ENCODE measurements at places on chromosomes 5 and 9.

DNA sequence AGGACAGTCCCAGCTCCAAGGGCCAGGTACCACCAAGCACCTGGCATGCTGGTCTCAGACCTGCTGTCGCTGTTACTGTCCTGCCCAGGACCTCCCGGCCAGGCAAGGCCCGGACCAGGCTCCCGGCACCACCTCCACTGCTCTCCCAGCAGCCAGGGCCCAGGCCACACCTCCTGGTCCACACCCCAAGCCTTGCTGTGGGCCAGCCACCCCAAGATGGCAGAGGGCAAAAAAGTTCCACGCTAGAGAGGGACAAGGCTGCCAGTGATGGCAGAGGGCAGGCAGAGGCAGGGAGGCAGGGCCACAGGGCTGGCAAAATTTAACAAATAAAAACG is 1.1 kb downstream of the DNLZ start:
- DNase-seq = no peak

GRCh38 chr5:44384816-44385215 is 4.4 kb downstream of the FGF10 start:
- DNase-seq = no peak

DNA sequence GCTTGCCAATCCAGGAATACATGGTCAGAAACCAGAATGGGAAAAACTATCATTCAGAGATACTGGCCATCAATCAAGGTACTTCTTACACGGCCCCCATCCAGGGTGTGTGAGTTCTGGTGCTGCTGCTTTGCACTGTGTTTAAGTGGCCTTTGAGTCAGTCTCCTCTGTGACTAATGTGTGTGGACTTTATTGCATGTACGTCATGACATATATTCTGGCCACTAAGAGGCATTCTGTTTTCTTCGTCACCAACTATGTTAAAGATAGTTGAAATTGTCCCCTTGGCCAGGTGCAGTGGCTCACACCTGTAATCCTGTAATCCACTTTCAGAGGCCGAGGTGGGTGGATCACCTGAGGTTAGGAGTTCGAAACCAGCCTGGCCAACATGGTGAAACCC is 8.5 kb downstream of the EXOSC3 start:
- DNase-seq = no peak

DNA sequence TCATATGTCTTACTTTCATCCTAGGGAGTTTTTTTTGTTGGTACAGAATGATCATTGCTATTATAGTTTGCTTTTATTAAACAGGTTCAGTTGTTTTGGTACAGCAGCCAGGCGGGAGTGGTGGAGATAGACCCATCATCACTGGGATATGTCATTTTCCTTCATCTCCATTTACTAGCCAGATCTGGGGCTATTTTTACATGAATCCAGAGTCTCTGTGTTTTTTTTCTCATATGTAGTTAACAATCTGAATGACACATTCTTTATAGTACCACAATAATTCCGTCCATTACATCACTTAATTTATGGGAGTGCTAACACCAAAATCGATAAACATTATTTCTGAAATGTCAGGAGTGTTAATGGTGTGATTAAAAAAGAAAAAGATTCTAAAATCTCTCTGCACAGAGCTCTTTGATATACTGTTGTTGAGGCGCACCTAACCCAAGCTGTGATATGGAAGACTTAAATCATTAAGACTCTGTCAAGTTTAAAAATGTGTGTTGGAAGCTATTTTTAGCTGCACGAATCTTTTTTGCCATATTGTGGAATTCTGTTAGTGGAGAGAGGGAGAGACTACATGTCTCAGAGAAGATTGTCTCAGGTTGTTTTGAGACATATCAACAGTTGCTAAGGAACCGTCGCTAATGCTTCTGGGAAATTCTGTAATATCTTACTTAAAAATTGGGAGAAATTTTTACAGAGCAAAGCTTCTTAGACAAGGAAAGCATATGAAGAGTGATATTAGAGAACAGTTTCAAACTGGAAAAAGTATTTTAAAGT is 59.6 kb downstream of the RPS23 start:
- no peak for DNase-seq

DNA sequence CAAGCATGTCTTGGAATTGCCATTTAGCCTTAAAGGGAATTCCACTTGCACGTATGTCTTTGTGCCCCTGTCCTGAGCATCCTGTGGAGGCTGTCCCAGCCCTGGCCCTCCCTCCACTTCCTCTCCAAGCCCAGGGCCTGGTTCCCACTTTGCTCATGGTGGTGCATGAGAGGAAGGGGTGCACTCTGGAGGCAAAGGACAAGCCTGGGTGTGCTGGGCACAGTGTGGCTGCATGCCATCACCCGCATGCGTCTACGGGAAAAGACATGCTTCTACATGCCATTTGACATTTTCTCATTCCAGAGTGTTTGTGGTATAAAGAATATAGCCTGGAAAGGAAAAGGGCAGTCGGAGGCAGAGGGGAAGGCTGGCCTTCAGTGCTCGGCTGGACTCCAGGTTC is 7.2 kb upstream of the IRX2 start:
- DNase-seq = no peak

DNA sequence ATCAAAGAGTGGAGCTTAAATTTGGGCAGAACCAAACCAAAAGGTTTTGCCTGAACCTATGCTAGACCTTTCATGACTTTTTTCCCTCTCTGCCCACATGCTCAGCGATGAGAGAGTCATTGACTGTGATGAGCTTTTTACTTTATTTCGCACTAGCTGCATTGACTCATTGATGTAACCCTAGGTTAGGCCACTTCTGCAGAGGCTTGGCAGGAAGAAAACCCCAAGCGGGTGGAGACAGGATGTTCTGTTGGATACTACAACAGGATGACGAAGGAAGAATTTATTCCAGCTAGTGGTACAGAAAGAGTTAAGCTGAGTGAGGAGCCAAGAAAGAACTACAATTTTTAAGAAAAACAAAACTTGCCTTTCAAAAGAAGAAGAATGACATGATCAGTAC is 18.4 kb downstream of the AGXT2 start:
- no peak for DNase-seq

- DNase-seq = no peak
Observed at GRCh38 chr5:127358740-127359139, 68.1 kb downstream of the MEGF10 start.

DNA sequence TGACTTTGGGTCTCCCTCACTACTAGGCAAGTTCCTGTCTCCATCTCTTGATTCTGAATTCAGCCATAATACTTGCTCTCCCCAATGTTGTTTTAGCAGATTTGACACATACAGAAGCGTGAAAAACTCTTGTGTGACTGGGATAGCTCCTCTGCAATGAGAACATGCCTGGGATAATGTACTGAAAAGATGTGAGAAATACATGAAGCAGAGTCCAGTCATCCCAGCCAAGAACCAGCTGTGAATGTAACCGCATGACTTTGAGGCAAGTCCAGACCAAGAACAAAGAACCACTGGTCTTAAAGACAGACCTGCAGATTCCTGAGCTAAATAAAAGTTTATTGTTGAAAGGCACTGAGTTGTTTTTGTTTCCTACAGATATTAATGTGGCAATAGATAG is 135.0 kb downstream of the NMUR2 start:
- no peak for DNase-seq

DNA sequence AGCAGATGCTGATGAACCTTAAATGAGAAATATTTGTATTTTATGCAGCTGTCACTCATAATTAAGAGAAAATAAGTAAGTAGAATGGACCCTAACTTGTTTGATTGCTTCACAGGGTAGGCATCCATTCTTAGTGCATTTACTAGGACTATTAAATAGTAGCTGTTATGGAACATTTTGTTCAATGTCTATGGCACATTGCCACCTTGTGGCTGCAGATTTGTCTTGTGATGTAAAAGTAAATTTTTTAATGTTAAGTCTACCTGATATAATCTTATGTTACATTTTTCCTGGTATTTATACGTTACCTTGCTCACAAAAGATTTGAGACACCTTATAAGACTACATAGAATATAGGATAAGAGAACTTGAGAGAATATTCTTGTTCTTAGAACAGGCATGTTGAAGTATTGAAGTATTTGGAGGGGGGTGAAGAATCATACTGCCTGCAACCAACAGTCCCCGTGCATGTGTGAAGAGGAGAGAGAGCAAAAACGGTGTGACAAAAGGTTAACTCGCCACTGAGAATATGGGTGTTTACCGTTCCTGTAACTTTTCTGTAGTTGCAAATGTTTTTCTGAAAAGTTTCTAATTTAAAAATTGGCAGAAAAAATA is 161.1 kb downstream of the MAST4 start:
- DNase-seq = no peak

DNA sequence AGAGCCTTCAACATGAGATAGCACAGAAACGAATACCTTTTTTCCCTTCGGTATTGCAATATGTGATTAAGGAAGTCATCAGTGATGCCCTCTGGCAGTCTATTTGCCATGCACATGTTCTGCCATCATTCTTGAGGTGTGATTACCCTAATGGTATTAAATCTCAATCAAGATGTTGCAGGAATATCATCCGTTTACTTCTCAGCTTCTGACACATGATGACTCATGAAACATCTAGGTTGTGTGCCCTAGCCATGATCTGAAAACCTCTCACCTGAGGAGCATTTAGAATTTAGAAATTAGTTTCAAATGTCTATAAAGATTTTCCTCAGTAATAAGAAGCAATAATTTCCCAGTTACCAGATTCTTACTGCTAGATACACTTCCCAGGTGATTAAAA is 209.1 kb downstream of the ADGRV1 start:
- no peak for DNase-seq

GRCh38 chr5:111197523-111197922 is 26.7 kb upstream of the CAMK4 start:
- no peak for DNase-seq

DNA sequence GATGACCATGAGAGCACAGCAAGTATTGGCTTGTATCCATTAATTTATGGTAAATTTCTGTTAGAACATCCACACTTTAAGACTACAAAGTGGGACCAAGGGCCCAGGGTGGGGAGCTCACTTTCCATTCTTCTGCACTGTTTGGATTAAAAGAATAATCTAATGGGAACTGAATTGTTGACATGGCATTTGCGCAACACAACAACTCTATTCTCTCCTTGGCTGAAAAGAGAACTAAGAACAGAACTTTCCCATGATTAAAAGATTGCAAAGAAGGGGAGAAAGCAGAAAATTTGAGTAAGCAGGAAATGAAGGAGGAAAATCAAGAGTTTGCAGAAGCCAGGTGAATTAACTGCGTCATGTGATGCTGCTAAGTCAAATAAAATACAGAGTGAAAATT is 143.4 kb downstream of the HINT1 start:
- DNase-seq = no peak

GRCh38 chr5:120463991-120464626 is at the start of gene PRR16:
Gene PRR16, plus strand, starts transcription at chr5:120464300.
- peak; percentile 20 for DNase-seq

GRCh38 chr5:32722957-32723356 is 11.8 kb downstream of the NPR3 start:
- DNase-seq = no peak

- no peak for DNase-seq
Observed at GRCh38 chr9:72743836-72744235, 209.0 kb downstream of the ALDH1A1 start.

DNA sequence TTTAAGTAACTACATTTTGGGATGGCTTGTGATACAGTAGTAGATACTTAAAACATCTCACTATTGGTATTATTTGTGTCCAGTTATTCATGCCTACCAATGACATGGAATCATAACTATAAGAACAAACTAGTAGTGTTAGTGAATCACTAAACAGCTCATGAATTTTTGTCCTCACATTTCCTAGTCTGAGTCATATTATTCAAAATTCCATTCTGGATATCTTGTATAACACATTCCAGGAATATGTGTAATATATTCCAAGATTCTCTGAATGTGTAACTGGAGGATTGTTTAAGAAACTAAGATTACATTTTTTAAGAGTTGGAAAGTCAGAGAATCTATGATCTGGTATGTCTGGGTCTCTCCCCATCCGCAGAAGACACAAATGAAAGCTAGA is 565.3 kb upstream of the ZNF608 start:
- DNase-seq = no peak

DNA sequence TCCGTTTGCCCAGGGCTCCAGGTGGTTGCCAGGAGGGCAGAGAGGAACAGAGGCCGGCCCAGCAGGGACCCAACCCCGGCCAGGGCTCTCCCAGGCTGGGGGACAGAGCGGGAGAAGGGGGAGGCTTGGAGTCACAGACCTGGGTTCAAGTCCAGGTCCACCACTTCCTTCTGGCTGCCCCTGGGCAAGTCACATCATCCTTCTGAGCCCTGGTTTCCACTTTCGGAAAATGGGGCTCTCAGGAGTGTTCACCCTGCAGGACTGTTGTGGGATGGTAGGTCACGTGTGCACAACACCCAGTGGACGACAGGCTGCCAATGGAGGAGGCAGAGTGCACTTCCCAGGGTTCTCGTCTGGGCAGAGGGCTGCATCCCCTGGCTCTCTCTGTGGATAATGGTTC is 245.4 kb downstream of the PBX3 start:
- DNase-seq = no peak

DNA sequence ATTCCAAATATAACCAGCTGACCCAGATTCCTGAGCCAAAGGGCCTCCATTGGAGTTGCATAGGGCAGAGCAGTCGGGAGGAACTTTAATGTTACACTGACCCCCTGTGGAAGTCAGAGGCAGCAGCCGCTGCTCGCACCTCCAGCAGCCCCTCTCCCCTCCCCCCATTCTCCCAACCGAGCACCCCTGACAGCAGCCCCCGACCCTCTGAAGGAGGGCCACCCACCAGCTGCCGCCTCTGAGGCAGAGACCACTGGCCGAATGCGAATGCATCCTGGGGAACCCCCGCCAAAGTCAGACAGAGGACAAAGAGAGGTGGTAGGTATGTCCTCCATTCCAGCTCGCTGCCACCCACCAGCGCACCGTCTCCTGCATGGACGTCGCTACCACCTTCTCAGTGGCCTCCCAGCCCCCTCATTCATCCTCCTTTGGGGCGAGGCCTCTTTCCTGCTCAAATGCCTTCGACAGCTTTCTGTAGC is 231.0 kb downstream of the CDK5RAP2 start:
- no peak for DNase-seq

GRCh38 chr5:169778622-169779596 is 141.8 kb downstream of the DOCK2 start:
- DNase-seq = no peak

GRCh38 chr9:97978371-97979130 is 4.6 kb upstream of the ANP32B start:
- DNase-seq = no peak

DNA sequence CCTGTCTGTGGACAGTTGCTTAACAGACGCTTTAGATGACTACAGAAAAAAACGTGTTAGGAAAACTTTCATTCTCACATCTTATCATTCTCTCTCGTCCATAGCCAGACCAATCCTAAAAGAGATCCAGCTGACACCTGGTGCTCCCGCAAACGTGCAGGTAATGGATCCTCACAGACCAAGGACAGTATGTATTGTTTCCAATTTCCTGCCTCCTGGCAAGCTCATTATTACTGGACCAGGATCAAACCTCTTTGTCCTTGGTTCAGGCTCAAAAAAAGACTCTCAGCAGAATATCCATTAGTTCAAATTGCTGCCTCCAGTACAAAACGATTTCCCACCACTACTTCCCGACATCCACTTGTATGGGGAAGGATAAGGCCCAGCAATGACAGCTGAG is 62.4 kb downstream of the SERINC5 start:
- DNase-seq = no peak

- DNase-seq = no peak
Observed at GRCh38 chr9:105132606-105133005, 111.8 kb upstream of the SLC44A1 start.

GRCh38 chr5:107519900-107520354 is 150.8 kb downstream of the EFNA5 start:
- DNase-seq = no peak
